ENCODE measurements at places on chromosomes 2 and 18. TPM values are rescaled to one million over a fixed set of nuclear protein-coding genes. Genes with fewer than 3 reads are reported as not detected.

The TMEM247 gene
- not detected for total RNA-seq

The FBXO11 gene
- 35.8 TPM for total RNA-seq

The CYP27C1 gene
- total RNA-seq = 3.2 TPM

The DIPK1C gene
- not detected for total RNA-seq

The ACAA2 gene
- total RNA-seq = 50.6 TPM

- no peak for DNase-seq
Measured at GRCh38 chr18:7349181-7349837, 118.4 kb downstream of the LRRC30 start.

DNA sequence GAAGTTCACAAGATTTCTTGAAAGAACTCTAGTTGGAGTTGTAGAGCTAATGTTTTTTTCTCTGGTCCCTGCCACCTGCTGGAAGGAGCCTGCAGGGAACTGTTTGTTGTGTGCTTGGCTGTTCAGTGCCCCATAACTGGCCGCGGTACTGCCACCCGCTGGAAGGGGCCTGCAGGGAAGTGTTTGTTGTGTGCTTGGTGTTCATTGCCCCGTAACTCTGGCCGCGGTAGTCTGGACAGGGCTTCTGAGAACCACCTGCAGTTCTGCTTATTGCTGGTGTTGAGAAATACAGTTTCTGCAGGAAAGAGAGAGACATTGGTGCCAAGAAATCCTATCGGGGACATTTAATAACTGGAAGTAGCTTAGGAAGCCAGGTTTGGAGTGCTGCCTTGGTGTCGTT, 58.1 kb downstream of the AGAP1 start:
- no peak for DNase-seq

GRCh38 chr2:137873536-137874244, 90.6 kb upstream of the HNMT start:
- DNase-seq = no peak

DNA sequence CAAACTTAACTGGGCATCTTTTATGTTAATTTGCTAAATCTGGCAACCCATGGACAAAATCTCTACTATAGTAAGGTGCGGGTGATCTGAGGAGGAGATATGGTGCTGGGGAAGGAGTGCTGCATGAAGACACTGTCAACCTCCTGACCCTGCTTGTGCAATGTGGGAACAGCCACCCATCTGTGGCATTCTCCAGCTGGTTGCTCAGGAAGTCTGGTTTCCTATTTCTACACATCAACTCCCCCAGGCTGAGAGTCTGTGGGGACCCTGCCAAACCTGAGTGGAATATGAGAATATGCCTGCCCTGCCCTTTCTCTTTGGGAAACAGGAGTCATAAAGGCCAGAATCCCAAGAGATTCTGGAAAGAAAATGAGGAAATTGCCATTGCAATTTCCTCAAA, 60.1 kb upstream of the PAX3 start:
- DNase-seq = no peak

DNA sequence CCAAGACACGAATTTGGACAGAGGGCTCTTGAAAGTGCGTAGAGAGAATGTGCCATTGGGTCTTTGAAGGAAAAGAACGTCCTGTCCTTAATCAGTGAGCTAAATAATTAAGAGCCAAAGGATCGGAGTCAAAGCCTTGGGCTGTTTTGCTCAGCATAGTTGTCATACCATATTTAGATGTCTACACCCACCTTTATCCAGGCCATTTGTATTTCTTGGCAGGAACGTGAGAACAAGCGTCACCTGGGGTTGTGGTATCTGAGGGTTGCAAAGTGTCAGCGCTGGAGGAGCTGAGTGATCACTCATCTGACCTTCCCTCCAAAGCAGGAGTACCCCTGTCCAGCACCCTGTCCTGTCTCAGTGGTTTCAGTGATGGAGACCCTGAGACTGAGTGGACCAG, 4.5 kb downstream of the LPIN1 start:
- DNase-seq = no peak

DNA sequence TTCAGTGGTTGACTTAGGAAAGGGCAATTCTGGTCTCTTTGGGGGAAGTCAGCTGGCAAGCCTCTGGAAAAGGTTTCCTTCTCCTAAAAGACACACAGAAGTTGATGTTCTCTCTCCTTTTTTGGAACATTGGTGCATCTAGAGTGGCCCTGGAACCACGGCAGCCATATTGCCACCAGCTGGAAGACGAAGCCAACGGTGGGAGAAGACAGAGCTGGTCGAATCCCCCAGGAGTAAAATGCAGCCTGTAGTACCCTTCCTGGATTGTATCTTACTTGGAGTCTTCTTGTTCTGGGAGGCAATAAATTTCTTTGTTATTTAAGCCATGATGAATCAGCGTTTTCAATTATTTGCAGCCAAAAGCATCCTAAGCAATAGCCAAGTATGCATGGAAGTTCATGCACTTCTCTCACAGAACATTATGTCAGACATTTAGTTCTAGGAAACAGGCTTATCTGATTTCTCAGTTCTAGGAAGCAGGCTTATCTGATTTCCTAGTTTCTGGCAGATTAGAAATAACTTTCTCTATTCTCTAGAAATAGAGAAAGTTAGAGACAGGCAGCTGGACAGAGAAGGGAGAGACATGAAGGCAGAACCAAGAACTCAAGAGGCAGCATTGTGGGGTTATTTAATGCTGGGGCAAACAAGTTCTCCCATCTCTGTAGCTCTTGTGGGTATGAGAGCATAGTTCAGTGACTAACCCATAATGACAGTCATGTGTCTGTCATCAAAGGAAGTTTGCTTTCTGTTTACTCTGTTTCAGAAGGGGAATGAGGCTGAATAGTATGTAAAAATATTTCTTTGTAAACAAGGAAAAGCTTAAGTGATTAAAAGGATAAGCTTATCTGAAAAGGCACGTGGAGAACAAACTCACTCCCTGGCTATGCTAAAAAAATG, 40.5 kb upstream of the NABP1 start:
- DNase-seq = no peak

GRCh38 chr18:11021477-11021876, 127.9 kb downstream of the PIEZO2 start:
- no peak for DNase-seq

- DNase-seq = no peak
Measured at GRCh38 chr2:3488061-3488531, 31.2 kb downstream of the ADI1 start.

GRCh38 chr2:233546101-233546500, 20.5 kb downstream of the USP40 start:
- no peak for DNase-seq

GRCh38 chr2:237383991-237384671, 29.8 kb downstream of the COL6A3 start:
- no peak for DNase-seq

- DNase-seq = no peak
Measured at GRCh38 chr18:2958819-2959298, 54.1 kb downstream of the LPIN2 start.

GRCh38 chr18:78890388-78890787, 89.2 kb upstream of the SALL3 start:
- DNase-seq = no peak

DNA sequence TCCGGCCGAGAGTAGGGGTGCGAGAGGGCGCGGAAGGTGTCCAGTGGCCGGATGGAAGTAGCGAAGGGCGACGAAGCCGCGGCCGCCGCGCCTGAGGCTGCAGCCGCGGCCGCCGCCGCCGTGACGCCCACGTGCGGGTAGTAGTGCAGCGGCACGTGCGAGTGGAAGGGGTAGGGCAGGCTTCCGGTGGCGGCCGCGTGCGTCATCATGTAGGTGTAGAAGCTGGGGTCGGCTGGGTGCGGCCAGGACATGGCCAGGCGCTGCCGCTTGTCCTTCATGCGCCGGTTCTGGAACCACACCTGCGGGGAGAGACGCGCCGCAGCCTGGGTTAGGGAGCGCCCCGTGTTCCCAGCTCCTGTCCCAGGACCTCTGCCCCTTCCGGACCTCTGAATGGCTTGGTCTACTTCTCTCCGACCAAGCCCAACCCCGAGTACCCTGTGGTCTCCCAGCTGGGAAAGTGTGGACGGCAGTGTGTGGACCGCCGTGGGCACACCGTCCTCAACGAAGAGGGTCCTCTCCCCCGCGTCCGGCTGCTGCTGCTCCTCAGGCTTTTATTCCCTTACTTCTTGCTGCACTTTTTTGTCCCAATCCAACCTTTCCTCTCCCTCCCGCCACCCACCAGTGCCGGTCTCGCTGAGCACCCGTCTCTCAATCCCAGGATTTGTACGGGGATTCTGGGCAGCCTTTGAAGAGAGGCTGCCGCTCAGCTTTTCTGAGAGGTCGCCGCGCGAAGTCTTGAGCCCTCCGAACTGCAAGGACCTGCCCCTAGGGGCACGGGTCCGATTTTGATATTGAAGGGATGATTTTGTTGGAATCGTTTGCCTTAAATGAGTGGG, 3.0 kb downstream of the EVX2 start:
- DNase-seq = peak; percentile 87

- no peak for DNase-seq
Measured at GRCh38 chr2:28736034-28736433, 15.6 kb upstream of the PPP1CB start.

GRCh38 chr2:191806396-191806795, 40.5 kb downstream of the CAVIN2 start:
- no peak for DNase-seq

DNA sequence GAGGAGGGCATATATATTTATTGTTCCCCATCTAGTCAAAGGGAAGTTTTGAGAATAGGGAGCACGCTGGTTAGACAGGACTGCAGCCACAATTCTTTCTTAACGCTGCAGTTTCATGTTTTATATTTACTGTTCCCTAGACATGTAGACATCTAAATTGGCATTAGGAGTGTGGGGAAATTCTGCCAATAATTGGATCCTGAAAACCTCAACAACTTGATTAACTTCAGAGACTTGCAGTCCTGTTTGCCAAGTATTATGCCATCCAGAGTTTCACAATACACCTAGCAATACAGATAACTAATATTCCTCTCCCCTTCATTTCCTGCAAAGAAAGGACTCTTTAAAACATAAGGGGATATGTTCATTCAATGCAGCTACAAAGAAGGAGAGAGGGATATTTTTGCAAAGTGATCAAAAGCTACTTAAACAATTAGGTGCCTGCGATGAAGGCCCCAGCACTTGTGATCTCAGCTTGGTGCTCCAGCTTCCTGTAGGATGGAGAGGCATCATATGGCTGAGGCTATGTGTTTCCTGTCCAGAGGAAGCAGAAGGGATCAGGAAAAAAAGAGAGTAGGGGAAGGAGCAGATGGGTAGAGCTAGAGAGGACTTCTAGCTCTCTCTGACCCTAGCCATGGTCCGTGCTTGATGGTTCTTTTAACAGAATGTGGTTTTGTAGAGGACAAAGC, 264.4 kb downstream of the MTX2 start:
- no peak for DNase-seq

GRCh38 chr2:95040426-95040825, 14.9 kb downstream of the MAL start:
- DNase-seq = no peak

DNA sequence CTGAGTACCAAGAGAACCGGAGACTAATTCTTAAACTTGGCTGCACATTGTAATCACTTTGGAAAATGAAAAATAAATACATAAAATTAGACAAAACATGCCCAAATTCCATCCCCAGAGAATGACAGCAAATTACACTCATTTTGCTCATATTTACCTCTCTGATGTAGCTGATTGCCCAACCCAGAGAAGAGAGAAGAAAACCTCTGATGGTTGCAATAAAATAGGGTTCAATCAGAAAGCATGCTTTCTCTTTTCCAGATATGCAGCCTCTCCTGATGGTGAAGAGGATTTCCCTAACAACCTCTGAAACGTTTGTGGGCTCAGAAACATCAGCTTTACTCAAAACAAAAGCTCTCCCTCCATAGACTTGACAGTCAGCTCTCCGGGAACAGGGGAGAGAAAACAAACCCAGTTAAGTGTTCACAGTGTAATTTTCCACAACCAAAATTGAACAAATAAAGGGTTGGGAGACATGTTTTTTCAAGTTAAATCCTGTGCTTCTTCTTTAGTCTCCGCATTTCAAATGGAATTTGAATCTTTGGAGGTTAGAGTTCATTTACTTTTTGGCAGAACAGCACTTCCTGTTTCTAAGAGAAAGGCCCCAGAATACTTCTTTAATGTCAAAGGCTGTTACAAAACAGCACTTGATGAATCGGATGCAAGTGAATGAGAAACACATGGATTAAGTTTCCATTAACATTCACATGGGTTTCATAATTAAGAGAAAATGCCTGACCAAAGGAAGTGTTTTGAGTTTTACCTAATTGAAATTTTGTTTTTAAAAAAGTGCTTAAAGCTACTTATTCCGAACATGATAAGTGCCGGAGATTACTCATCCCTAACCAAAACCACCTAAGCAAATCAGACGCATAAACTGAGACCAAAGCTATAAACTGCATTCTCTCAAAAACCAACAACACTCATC, 570.1 kb upstream of the SYT4 start:
- no peak for DNase-seq

GRCh38 chr2:147037048-147037447, 807.8 kb upstream of the ACVR2A start:
- DNase-seq = no peak

DNA sequence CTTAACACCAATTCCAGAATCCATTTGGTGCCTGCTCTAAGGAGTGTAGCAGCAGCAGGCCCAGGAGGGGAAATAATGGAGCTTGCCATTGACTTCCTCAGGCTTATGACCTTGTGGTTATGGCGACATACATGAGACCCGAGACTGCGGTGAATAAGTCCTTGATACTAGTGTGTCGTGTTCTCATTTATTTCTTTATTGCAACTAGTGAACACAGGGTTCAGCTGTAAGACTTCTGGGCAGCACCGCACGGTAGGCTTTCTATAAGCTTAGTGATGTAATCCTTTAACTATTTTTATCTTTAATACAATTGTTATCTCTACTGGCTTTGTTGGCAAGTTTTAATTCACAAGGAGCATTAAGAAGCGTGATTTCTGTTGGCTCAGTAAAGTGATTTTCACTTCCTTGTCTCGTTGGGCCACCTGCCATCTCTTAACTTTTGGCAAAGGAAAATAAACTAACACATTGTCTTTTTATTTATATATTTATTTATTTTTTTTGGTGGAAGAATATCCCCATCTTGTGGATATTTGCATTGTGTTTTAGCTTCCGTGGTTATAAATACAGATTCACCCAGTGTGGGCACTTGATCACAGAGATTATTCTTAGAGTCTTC, 139.8 kb downstream of the LTBP1 start:
- no peak for DNase-seq

- DNase-seq = no peak
Measured at GRCh38 chr2:189191766-189192165, 12.2 kb upstream of the COL5A2 start.

DNA sequence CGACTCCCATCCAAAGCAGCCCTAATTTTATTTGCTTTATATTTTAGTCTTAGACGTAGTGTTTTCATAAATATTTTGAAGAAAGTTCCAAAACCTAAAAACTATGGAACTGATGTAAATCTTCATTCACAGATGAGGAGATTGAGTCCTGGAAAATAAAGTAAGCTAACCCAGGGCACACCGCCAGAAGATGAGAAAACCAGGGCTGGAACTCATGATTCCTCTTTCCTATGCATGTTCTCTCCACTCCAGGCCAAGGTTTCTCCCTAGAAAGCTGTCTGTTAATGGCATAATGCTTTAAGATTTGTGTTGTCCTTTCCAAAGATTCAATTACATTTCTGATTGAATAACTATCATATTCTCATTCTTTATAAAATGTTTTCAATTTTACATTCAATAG, 78.4 kb upstream of the ZC3H15 start:
- DNase-seq = no peak

Data from vagina (tissue), 2 donors.